Activated CD4-positive, alpha-beta T cell treated with anti-CD3 and anti-CD28 coated beads, Interleukin-2, Interleukin-6, amounts not matched to agents 100 ng/mL and 50 ng/mL, durations not matched to agents 16 hours and 8 hours (primary cell): ENCODE measurements at places on chromosomes 5 and 9.

- DNase-seq = no peak
Observed at GRCh38 chr5:142684508-142685041, 1.3 kb downstream of the FGF1 start.

DNA sequence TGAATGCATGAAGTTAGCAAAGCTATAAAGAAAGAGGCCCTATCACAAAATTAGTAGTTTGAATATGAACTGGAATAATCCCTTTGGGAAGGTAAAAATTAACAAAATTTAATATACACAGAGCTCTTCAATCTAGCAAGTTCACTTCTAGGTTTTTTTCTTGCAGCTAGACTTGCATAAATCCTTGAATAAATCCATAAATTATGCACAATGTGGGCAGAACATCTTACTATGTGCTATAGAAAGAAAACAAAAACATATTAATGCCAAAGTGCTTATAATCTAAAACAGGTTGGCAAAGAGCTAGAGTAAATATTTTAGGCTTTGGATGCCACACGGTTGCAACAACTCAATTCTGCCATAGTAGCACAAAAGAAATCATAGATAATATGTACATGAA lies 138.5 kb upstream of the FREM1 start:
- no peak for DNase-seq

DNA sequence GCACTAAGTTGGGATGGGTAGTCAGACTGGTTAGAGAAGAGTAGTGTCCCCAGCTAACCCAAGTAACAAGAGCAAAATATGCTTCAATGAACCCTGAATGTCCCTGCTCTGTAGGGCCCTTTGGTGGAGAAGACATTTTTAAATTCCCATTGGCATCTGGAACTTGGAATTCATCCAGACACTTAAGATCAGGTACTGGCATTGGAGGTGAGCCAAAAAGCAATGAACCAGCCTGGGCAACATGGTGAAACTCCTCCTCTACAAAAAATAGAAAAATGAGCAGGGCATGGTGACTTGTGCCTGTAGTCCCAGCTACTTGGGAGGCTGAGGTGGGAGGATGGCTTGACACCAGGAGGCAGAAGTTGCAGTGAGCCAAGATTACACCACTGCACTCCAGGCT lies 58.9 kb upstream of the ZNF618 start:
- no peak for DNase-seq

DNA sequence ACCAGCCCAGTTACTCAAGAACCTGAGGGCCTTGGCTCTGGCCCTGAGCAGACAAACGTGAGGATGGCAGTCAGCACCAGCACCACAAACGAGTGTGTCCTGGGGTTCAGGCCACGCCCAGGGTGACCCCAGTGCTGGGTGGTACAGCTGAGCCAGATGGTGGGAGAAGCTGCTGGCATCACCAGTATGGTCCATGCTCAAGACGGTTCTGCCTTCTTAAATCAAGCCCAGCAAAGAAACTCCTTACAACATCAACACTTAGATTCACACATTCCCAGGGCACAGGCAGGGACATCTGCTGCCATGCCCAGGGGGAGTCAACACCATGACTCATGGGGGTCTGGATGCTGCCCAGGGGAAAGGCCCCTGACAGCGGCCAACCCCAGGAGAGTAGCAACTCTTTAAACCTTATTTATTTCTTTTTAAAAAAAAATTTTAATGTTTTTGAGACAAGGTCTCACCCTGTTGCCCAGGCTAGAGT lies 31.3 kb downstream of the IPPK start:
- no peak for DNase-seq

DNA sequence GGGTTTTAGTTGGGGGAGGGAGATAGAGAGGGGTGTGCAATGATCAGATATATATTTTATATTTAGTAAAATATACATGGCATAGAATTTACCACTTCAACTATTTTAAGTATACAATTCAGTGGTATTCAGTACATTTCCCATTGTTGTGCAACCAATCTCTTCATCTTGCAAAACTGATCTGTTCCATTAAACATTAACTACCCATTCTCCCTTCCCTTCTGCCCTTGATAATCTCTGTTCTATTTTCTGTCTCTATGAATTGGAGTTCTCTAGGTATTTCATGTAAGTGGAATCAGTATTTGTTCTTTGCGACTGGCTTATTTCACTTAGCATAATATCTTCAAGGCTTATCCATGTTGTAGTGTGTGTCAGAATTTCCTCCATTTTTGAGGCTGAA lies 38.6 kb downstream of the TGFBI start:
- no peak for DNase-seq

GRCh38 chr5:127298656-127299055 lies 8.1 kb downstream of the MEGF10 start:
- DNase-seq = no peak

DNA sequence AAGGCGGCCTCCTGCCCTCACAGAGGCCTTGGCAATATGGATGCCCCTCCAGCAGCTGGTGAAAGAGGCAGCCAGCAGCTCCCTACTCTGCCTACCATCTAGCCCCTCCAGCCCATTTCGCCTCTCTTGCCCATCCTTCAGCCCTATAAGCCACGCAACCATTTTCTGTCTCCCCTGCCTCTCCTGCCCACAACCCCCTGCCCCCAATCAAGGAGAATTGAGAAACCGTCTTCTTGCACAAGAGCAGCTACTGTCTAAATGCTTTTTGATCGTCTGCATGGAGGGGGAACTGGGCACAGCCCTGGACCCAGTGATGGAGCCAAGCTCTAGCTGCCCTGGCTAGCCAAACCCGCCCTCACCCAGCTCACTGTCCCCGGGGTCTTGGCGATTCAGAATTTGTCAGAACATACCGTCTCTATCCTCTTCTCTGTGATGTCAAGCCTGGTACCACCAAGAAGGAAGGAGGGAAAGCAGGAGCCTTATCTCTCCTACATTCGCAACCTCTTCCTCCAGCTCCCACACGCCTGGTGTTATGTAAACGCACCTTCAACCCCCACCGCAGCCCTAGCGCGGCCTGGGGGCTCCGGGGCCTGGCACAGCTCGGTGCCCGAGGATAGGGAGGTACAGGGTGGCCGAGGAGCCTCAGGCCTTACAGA lies 1.2 kb downstream of the SPRY4 start:
- DNase-seq = no peak

DNA sequence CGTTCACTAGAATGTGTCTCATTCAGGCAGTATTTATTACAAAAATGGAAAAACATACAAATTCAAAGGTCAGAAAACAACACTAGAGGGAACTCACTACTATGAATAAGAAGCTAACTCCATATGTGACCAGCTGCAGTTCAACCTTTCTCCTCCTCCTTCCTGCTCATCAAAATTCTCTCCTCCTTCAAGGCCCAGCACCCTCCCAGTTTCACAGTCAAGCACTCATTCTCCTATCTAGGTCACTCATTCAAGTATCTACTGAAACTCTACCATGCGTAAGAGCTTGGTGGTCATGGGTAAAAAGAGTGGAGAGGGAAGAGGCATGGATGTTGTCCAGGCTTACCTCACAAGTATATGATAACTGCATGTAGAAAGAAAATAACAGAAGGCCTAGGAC lies 27.7 kb downstream of the ECPAS start:
- no peak for DNase-seq

GRCh38 chr9:129998491-129999140 lies 44.4 kb downstream of the FNBP1 start:
- DNase-seq = no peak

- DNase-seq = no peak
Observed at GRCh38 chr9:653421-653820, 188.1 kb upstream of the DMRT1 start.

GRCh38 chr5:78265163-78265562 lies 29.3 kb downstream of the AP3B1 start:
- DNase-seq = no peak
